Astrocyte (in vitro differentiated cells and primary cell): ENCODE measurements at places on chromosomes 7 and 10. TPM values are rescaled to one million over a fixed set of nuclear protein-coding genes. Genes with fewer than 3 reads are reported as not detected.

DNA sequence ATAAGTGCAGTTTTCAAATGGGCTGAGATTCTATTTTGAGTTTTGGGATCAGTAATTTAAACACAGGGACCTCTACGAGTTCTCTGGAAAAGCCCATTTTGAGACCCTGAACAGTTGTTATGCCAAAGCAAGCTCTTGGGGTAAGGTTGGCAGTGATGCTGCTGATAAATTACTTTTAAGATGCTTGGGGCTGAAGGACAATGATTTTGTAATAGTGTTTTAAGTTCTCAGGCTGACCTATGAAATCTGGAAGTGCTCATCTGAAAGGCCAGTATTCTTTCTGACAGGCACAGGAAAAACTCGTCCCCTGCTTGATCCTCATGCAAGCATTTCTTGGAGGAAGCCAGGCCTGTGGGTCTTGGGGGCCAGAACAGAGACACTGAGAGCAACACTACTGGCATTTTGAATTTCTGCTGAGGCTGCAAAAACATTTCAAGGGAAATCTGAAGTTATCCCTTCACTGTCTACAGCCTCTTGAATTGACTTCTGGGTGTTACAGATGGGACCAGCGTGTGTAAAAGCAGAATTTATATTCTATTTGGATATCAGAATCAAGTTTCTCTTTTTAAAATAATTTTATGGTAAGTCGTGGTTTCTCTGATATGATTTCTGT is 79.7 kb downstream of the AUTS2 start:
- H3K4me1 ChIP-seq: no peaks in the 10 kb centered on the region
- H3K27ac ChIP-seq: no peak overlapping the region
- DNase-seq: no peak
- no peaks in the 10 kb centered on the region for H3K36me3 ChIP-seq

DNA sequence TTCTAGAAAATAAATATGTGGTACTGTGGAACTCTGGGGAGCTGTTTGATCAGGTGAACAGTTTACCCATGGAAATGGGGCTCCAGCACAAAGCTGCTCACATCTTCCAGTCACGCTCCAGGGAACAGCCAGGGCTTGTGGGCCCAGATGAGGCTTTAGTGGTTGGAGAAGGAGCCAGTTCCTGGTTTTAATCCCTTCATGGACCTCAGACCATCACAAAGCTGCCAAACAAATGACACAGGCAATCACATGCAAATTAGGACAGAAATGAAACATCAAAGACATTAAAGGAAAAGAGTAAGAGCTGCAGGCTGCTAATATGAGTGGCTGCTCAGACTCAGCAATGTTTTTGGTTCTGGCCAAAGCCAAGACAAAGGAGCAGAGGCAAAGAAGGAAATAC is 2.2 kb upstream of the ATP6V0E2 start:
- H3K36me3 ChIP-seq: no peaks in the 10 kb centered on the region
- no peak overlapping the region for H3K4me3 ChIP-seq
- H3K27ac ChIP-seq: no peak overlapping the region
- no peak for DNase-seq

DNA sequence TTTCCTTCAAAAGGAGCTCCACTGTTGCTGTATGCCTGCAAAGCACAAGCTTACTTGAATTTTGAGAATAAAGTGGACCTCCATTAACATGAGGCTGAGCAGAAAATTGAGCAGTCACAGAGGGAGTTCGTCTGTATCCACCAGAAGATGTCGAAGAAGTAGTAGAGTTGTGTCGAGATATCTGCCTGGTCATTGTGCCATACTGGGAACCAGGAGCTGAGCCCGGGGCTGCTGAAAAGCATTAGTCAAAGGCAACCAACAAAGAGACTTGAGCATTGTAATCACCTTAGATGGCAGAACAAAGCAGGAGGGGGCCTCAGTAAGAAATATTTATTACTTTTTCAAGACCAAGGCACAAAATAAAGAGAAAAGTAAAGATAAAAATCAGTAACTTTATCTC is 61.5 kb downstream of the PDSS1 start:
- H3K27me3 ChIP-seq: no peaks in the 10 kb centered on the region
- H3K4me3 ChIP-seq: no peak overlapping the region
- H3K4me1 ChIP-seq: peaks cover 4% of the 10 kb centered on the region
- peaks cover 9% of the 10 kb centered on the region for H3K36me3 ChIP-seq
- no peak overlapping the region for H3K27ac ChIP-seq

DNA sequence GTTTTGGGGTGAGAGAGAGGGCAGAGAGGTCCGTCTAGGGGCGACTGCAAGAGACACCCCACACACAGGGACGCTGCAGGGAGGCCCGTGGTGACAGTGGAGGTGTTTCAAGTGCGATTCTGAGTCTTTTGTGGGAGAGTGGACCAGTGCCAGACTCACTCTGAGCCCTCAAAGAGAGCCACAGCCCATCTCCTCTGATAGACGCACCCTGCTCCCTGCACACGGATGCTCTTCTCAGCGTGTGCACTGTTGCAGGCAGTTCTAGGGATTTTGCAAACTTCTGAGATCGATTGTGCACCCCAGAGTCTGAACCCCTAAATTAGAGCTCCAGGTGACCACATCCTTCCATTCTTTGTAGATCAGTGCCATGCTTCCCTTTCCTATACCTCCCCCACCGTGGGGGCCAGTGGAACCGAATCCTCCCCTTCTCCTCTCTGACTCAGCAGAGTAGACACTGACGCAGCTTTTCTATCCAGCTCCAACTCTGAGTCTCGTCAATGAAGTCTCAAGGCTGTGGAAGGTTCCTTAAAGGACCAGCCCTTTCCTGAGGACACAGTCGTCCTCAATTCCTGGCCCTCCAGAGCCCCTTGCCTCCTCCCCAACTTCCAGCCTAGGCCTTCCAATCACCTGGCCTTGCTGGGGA is 83.8 kb downstream of the TMEM130 start:
- no peaks in the 10 kb centered on the region for H3K27me3 ChIP-seq
- no peak overlapping the region for H3K27ac ChIP-seq
- DNase-seq: peak; percentile 29
- no peak overlapping the region for H3K4me3 ChIP-seq
- peaks cover 5% of the 10 kb centered on the region for H3K4me1 ChIP-seq

DNA sequence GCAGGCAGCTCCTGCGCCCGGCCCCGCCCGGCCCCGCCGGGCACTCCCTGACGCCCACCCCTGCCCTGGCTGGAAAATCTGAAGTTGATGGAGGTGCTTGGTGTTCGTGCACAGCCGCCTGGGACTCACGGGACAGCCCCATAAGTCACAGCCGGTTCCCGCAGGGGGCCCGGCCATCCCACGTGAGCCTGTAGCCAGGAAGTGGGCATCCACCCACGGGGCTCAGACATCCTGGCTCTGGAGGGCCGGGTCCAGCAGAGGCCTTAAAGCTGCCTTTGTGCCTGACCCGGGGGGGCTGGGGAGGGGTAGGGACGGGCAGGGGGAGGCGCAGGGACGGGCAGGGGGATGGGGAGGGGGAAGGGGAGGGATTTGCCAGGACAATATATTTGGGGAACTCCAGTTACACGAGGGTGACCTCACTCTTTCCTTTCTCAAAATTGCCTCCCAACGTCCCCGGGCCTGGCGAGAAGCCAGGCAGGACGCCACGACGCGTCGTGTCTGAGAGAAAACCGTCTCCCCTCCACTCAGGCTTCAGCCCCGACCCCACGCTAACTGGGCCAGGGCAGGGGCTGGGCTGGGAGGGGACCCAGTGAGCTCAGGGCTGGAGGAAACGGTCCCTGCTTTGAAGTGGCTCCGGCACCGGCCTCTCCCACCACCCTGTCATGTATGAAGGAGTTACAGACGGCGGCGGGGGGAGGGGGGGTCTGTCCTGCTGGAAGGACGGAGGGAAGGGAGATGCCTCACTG is 82.1 kb upstream of the PDGFA start:
- no peaks in the 10 kb centered on the region for H3K36me3 ChIP-seq
- no peak overlapping the region for H3K4me3 ChIP-seq
- H3K4me1 ChIP-seq: peaks cover 40% of the 10 kb centered on the region
- no peaks in the 10 kb centered on the region for H3K27me3 ChIP-seq

- DNase-seq: no peak
- peaks cover 15% of the 10 kb centered on the region for H3K4me1 ChIP-seq
- H3K27ac ChIP-seq: no peak overlapping the region
Observed at GRCh38 chr10:124001391-124002148, 91.8 kb downstream of the CHST15 start.

GRCh38 chr10:73937333-73938043 is 26.6 kb downstream of the PLAU start:
- DNase-seq: no peak
- H3K27me3 ChIP-seq: no peaks in the 10 kb centered on the region
- H3K27ac ChIP-seq: no peak overlapping the region
- H3K36me3 ChIP-seq: no peaks in the 10 kb centered on the region

DNA sequence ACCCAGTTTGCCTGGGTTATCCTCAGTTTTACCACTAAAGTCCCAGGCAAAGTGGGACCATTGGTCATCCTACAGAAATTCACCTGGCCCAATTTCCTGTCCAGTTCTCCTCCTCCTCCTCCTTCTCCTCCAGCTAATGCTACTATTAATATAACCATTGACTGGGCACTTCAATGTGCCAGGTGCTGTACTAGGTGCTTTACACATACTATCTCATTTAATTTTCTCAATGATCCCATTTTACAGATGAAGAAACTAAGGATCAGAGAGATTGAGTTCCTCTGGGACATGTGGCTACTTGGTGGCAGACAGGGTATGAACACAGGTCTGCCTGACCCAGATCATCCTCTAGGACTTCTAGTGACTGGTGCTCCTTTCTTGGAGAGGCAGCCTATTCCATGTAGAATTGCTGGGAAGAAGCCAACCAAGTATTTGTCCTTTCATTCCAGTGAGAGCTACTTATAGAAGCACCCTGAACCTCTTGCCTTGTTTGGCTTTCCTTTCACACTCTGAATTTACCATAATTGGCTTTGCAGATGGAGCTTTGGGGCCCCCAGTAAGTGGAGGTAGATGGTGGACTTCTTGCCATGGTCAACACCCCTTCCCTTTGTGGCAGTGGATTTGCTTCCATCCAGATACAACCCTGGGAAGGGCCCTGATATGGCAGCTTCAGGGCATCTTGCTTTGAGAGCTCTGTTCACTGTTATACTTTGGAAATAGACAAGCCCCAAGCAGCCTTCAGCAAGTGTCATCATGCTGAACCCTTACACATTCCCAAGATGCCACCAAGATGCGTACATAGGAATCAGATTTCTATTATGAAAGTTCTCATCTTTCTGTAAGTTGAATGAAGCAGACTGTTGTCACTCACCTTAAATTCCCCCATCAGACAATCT is 78.7 kb downstream of the MYOF start:
- peak overlapping the region; percentile 29 for H3K27ac ChIP-seq
- DNase-seq: no peak
- peaks cover 55% of the 10 kb centered on the region for H3K36me3 ChIP-seq
- H3K4me3 ChIP-seq: no peak overlapping the region

The GJD4 gene
- total RNA-seq: not detected in 2 replicates

The GBX1 gene
- total RNA-seq: not detected in 2 replicates

The KIAA1217 gene
- 31.8 and 43.5 TPM in 2 replicates for total RNA-seq

The CPA2 gene
- not detected in 2 replicates for total RNA-seq

The BCL7B gene
- 27.6 and 30.1 TPM in 2 replicates for total RNA-seq

The C7orf57 gene
- not detected in 2 replicates for total RNA-seq

The CALHM1 gene
- total RNA-seq: not detected in 2 replicates

The ELOVL3 gene
- 0.48 and 0.62 TPM in 2 replicates for total RNA-seq

The LGI1 gene
- total RNA-seq: 0.41 and 2.0 TPM in 2 replicates
